ENCODE measurements at places on chromosomes 1 and 21.

DNA sequence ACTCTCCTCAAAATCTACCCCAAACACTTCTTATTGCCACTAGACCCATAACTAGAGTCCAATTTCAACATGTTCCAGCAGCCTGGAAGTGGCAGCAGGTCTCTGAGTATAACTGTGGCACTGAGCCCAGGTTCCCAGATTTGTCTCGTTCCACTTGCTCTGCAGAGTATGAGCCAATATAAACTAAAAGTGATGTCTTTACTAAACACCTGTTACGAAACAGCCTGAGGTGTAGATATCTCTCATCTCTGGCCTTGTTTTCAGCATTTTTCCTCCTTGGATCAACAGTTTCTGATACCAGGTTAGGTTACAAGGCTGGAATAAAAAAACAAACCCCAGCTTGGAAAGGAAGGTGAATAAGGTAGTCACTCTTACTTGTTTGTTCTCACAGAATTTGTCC lies 25.2 kb upstream of the PRDX6 start:
- DNase-seq: no peak

DNA sequence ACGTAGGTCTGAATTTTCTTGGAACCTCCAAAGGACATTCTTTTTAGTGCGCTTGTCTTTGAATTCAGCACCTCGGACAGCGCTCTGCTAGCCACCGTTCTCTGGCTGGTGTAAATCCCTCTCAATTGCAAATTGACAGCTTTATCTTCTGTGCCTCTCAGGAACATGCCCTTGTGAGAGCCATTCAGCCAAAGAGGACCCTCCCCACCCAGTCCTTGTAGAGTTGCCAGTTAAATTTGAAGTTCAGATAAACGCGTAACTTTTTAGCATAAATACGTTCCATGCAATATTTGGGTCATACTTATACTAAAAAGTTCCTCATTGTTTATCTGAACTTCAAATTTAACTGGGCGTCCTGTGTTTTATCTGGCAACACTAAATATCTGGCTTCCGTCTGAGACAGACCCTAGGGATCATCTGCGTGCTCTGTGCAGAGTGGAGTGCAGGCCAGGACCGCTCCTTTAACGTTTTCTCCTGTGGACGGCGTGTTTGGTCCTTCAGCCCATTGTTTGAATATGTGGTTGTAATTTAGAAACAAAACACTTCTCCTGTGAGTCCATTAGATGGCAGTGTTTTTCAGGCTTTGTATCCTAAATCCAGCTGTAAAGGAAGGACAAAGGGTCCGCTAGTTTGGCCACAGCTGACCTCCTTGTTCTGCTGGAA lies 7.0 kb downstream of the KCNAB2 start:
- no peak for DNase-seq

DNA sequence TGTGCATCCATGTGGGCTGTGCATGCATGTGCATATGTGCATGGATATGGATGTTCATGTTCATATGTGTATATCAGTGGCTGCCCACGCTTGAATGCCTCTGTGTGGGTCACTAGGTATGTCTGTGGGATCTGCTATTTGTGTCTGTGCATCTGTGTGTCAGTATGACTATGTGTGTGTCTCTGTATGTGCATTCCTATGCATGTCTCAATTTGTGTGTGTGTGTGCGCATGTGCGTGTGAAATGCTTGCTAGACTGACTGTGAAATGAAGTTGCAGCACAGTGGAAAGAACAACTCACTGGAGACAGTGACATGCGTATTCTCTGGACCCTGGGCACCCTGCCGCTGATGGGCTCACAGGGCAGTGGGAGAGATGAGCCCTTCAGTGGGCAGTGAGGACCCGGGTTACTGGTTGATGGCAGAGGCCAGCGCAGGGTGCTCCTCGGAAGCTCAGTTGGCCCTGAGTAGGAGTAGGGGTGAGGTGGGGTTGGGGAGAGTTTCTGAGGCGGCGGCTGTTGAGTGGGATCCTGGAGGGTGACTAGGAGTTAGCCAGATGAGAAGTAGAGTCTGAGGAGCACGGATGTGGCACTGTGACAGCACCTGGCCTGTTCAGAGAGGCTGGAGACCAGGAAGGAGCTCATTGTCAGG lies 43.2 kb upstream of the POU3F1 start:
- DNase-seq: no peak

- no peak for DNase-seq
These were observed 595.5 kb downstream of the RWDD3 start for GRCh38 chr1:95829556-95829955.

GRCh38 chr1:119114786-119115185 lies 25.7 kb downstream of the WARS2 start:
- no peak for DNase-seq

DNA sequence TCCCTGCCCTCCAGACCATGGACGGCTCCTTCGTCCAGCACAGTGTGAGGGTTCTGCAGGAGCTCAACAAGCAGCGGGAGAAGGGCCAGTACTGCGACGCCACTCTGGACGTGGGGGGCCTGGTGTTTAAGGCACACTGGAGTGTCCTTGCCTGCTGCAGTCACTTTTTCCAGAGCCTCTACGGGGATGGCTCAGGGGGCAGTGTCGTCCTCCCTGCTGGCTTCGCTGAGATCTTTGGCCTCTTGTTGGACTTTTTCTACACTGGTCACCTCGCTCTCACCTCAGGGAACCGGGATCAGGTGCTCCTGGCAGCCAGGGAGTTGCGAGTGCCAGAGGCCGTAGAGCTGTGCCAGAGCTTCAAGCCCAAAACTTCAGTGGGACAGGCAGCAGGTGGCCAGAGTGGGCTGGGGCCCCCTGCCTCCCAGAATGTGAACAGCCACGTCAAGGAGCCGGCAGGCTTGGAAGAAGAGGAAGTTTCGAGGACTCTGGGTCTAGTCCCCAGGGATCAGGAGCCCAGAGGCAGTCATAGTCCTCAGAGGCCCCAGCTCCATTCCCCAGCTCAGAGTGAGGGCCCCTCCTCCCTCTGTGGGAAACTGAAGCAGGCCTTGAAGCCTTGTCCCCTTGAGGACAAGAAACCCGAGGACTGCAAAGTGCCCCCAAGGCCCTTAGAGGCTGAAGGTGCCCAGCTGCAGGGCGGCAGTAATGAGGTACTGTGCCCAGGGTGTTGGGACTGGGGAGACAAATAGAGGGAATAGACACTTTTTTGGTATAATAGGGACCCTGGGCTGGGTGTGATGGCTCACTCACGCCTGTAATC lies 1.0 kb downstream of the ZBTB48 start:
- DNase-seq: no peak

GRCh38 chr21:14989359-14989758 lies 75.4 kb downstream of the NRIP1 start:
- DNase-seq: no peak

DNA sequence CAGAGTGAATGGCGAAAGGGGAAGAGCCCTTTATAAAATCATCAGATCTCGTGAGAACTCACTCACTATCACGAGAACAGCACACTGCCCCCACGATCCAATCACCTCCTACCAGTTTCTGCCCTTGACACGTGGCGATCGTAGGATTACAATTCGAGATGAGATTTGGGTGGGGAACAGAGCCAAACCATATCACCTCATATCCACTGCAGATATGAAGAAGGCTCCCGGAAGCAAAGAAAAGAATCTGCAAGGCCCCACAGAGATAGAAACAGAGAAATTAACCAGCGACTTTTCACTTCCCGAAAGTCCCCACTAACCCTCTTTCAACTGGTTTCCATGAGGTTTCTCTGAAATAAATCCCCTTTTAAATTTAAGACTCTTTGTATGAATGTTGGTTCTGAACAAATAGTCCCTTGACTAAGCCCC lies 86.2 kb upstream of the IRF2BP2 start:
- DNase-seq: no peak

DNA sequence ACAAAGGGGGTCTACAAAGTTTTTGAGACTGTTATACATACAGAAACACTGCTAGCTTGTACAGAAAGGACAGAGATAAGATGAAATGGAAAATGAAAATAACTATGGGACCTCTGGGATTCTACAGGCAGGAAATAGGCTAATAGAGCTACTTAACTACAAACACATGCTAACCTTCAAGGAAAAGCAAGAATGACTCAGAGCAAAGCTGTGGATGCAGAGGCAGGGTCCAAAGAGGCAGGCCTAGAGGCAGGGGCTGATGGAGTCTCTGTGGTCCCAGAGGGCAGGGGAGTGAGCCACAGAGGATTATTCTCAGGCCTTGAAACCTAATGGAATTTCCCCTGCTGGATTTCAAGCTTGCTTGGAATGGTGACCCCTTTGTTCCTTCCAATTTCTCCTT lies 18.7 kb upstream of the GOLT1A start:
- DNase-seq: no peak

- no peak for DNase-seq
These were observed 591 bp downstream of the KCTD3 start for GRCh38 chr1:215567491-215568298.

GRCh38 chr1:22309572-22309971 lies 142.1 kb upstream of the ZBTB40 start:
- DNase-seq: no peak

DNA sequence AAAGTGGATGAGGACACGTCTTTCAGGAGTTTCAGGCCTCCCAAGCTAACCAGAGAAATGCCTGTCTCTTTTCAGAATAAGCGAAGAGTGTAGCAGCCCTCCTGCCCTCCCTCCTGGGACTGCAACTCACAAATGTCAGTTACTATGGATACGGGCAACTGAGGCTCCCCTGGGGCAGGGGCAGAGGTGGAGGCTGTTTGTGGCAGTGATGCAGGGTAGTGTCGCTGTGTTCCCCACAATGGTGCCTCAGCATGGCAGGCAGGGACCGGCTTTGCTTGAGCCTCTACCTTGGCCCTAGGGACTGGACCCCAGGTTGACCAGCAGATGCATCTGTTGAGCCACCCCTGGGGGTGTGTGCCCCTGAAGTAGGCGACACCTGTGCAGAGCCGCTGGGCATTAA lies 10.2 kb downstream of the NFASC start:
- DNase-seq: no peak

- DNase-seq: no peak
These were observed 12.2 kb upstream of the CLSTN1 start for GRCh38 chr1:9835758-9836631.

DNA sequence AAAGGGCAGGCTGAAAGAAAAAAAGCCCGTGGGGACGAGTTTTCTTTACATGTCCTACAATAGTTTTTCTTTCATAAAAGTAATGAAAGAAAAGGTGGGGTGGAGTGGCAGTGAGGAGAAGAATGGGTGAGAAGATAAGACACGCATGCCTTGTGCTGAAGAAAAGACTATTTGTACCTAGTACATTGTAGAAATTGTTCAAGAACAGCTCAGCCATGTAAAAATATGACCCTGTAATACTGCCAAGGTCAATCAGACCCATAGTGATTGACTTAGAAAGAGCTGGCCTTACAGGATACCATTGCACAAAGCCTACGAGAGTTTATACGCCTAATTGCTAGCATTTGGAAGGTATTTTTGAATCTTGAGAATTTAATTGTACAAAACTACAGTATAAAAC lies 126.0 kb upstream of the NRIP1 start:
- DNase-seq: no peak

DNA sequence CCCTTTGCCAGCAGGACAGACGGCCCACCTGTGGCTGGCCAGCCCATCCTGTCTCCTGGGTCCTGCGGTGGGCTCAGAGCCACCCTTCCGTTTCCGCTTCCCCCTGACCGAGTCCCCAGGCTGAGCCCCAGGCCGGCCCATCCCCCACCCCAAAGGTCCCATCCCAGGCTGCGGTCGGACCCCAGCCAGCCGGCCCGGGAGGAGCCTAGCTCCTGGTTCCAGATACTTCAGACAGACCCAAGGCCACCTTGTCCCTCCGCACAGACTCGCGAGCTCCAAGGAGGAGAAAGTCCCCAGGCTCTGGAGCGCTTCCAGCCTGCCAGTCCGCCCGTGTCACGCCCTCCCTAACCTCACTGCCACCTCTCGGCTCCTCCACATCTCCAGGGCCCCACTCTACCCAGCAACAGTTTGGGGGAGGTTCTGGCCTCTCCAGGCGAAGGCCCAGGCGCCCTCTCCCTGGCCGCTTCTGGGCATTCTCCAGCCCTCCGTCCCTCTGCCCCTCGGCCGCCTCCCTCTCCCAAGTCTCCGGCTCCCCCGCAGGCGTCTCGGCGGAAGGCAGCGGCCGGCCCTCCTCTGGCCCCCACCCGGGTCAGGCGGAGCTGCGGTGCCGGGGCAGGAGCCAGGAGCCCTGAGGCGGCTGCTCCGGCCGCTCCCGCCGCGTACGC lies 835 bp downstream of the LRRN2 start:
- no peak for DNase-seq

GRCh38 chr1:111598544-111598943 lies 21.0 kb upstream of the RAP1A start:
- DNase-seq: no peak

GRCh38 chr1:234477386-234478151 lies 1.4 kb downstream of the TARBP1 start:
- DNase-seq: no peak

DNA sequence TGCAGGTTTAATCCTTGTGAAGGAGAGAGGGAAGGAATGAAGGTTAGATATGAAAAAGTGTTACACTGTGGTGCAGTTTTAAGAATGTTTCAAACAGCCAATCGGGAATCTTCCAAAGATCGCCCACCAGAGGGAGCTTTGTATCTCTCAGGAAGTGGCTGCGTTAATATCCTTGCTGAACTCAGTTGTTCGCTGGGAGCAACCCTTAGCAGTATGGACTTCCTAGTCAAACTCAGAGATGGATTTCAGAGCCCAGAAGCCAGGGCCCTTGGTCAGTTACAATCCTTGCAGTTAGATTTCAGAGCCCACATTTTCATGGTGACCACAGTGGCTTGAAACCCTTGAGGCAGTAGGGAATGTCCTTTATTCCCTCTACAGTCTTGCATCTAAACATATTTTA lies 136.2 kb downstream of the NTNG1 start:
- DNase-seq: no peak

GRCh38 chr1:210645582-210646257 lies 317.0 kb downstream of the HHAT start:
- no peak for DNase-seq
